ENCODE measurements at places on chromosomes 6 and 20.

DNA sequence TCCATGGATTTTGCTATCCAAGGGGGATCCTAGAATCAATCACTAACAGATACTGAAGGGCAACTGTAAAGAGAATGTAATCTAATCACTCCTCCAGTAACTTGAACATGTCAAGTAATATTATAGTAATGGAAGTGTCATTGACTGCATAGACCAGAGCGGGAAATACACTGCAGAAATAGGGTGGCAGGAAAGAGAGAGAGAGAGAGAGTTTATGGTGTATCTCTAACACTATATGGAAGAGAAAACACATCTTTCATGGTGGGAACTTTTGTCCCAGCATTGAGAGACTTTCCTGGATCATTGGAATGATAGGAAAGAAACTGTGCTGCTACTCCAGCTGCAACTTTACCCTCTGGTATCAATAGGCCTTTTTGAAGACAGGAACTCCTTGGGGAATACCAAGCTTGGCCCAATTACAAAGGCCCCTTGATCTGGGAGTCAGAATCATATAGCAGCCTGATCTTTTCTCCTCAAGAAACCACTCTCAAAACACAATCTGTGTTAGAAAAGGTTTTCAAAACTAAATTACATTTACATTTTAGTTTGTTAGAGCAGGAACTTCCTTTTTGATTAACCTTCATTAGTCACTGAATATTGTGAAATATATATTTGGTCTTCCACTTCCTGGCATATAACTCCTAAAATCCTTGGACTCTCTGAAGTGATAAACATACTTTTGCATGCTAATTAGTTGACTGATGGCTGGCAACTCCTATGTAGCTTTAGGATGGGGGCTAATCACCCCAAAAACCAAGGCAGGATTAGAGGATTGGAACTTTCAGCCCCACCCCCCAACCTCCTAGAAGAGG, 29.5 kb upstream of the RNGTT start:
- no peak for DNase-seq

DNA sequence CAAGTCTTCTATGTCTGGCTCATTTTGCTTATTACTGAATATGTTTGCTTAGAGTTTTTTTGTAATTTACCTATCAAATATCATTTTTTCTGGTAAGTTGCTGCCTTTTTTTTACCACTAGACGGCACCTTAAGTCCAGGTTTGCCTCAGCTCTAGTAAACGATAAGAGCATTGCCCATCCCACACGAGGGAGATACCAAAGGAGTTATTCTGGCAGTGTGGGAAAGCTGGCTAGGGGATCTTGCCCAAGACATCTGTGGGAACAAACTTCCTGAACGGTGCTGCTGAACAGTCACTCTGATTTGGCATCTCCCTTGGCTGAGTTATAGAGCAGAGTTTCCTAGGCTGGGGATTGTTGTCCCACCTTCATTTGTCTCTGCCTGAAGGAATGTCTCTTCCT, 306.4 kb downstream of the COL12A1 start:
- DNase-seq = no peak

GRCh38 chr6:88477413-88477812, 311.3 kb upstream of the CNR1 start:
- no peak for DNase-seq

DNA sequence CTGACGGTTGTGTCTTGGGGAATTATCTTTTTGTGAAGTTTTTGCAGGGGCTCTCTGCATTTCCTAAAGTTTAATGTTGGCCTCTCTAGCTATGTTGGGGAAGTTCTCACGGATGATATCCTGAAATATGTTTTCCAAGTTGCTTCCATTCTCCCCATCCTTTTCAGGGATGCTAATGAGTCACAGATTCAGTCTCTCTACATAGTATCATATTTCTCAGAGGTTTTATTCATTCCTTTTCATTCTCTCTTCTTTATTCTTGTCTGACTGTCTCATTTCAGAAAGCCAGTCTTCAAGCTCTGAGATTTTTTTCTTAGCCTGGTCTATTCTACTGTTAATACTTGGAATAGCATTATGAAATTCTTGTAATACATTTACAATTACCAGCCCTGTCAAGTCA, 61.3 kb downstream of the UNC5CL start:
- no peak for DNase-seq

DNA sequence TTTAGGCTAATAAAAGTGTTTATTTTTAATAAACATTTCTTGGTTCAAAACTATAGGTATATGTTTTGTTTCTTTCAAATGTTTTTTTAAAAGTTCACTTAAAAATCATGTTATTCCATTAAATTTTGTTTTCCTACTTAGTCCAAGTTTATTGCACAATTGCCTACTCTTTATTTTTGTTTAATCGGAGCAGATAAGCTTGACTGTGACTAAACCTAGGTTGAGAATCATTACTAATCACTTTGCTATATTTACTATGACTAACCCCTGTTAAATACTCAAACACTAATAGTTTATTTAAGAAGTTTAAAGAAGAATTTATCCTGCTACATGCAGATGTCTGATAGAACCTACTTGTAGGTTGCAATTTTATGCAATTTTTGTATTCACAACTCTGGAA, 18.8 kb downstream of the MAP3K4 start:
- DNase-seq = no peak

DNA sequence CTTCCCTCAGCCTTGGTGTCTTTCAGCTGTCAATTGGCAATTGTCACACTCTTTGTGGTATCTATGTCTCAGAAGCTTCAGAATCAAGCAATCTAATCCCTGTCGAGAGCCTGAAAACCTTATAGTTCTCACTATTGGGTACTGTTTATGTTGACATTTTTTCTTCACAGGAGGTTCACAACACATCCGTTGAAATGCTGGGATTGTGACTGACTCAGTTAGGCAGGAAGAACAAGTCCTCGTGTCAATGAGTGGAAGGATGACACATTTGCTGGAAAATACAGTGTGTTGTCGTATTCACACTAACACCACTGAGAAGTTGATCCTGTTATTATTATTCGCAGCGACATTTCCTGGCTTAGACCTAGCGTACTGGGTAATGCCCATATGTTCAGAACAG, 163.9 kb upstream of the CITED2 start:
- no peak for DNase-seq
